Progenitor cell of endocrine pancreas (in vitro differentiated cells): ENCODE measurements at places on chromosomes 3 and 15. TPM values are rescaled to one million over a fixed set of nuclear protein-coding genes. Genes with fewer than 3 reads are reported as not detected.

- DNase-seq: no peak
Observed at GRCh38 chr3:46477145-46477544, 12.4 kb upstream of the LTF start.

DNA sequence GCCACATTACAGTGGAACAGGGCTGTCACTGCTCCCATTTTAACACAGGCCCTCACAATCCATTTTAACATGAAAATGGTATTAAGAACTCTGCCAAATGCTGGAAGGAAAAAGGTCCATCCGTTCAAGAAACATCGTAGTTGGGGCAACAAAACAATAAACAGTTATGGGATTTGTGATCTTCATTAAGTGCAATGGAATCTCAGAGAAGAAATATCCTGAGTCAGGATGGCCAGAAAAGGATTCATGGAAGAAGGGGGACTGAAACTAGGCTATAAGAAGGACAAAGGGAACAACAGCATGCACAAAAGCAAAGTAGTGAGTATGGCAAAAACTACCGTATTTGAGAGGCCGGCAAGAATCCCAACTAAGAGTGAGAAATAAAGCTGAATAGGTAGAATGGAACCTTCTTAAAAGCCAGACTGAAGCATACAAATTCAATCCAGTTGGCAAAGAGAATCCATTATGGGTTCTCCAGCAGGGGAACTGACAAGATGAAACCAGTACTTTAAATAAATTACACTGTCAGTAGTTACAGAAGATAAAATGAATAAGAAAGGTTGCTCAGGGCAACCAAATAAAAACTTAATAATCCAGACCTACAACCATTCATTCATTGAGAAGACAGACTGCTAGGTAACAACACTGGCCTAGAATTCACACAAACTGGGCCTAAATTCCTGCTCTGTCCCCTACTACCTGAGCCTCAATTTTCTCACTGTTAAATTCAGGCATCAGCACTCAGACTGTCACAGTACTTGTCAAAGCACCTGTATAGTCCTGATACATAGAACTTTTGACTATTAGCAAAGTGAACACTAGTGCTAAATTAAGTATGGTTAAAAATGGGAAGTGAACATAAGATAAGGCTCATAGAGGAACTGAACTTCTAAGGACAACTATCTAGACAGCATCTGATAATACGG, 6.3 kb downstream of the TBL1XR1 start:
- DNase-seq: no peak

DNA sequence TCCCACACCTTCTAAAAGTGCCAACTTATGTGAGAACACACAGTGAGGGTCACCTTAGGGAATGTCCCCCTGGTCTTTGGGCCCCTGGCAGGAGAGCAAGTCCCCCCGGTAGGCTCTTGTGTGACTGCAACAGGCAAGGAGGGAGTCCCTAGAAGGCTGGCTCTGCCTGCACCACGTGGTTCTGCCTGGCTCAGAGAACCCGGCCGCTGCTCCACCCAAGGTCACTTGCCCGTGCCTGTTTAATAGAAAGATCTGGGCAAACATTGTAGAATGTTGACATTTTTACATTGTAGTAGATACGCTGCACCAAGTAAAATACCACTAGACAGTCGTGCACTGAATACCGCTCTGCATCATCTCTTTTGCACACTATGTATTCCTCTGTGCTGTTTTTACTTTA, 21.9 kb downstream of the GABRA5 start:
- DNase-seq: no peak

LINS1 gene
- total RNA-seq: 17.7 and 19.8 TPM in 2 replicates

RAB7A gene
- 130 and 141 TPM in 2 replicates for total RNA-seq

ZDHHC23 gene
- 15.4 and 16.5 TPM in 2 replicates for total RNA-seq

DNA sequence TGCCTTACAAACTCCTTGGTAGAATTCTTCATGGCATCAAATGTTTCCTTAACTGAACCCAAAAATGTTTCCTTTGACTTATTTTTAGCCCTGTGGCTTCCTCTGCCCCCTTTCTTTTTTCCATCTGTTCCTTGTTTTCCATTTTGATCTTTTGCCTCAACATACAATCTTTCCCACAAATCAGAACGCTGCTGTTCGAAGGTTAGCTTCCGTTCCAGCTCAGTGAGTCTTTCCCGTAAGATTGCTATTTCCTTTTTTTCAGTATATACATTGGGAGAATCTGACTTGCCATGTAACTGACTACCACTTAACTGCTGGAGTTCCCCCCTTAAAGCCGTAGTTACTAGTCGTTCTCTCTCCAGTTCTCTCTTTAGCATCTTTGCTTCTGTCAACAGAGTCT, 41.2 kb downstream of the PIGB start:
- no peak for DNase-seq

- DNase-seq: no peak
Observed at GRCh38 chr3:17874636-17875035, 132.2 kb upstream of the TBC1D5 start.

- no peak for DNase-seq
Observed at GRCh38 chr3:151227266-151227806, 24.3 kb upstream of the GPR171 start.

GRCh38 chr3:174010907-174011306, 613.4 kb downstream of the NLGN1 start:
- DNase-seq: no peak

PLEKHO2 gene
- 9.1 and 9.6 TPM in 2 replicates for total RNA-seq

THRB gene
- total RNA-seq: 19.7 and 28.4 TPM in 2 replicates

GRCh38 chr3:143163562-143164100, 44.1 kb downstream of the CHST2 start:
- no peak for DNase-seq

GRCh38 chr15:50256188-50257041, 9.1 kb downstream of the HDC start:
- no peak for DNase-seq

DNA sequence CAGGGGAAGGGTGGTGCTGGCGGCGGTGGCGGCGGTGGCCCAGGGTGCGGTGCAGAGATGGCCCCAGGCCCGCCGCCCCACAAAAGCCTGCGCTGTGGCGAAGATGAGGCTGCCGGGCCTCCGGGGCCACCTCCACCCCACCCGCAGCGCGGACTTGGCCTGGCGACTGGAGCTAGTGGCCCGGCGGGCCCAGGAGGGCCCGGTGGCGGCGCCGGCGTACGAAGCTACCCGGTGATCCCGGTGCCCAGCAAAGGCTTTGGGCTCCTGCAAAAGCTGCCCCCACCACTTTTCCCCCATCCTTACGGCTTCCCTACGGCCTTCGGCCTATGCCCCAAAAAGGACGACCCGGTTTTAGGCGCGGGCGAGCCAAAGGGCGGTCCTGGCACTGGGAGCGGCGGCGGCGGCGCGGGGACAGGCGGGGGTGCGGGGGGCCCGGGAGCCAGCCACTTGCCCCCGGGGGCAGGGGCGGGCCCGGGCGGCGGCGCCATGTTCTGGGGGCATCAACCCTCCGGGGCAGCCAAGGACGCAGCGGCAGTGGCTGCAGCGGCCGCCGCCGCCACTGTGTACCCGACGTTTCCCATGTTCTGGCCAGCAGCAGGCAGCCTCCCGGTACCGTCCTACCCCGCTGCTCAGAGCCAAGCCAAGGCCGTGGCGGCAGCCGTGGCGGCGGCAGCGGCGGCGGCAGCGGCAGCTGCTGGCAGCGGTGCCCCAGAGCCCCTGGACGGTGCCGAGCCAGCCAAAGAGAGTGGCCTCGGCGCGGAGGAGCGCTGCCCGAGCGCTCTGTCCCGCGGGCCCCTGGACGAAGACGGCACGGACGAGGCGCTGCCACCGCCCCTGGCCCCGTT, 1.6 kb downstream of the SKOR1 start:
- no peak for DNase-seq

DNA sequence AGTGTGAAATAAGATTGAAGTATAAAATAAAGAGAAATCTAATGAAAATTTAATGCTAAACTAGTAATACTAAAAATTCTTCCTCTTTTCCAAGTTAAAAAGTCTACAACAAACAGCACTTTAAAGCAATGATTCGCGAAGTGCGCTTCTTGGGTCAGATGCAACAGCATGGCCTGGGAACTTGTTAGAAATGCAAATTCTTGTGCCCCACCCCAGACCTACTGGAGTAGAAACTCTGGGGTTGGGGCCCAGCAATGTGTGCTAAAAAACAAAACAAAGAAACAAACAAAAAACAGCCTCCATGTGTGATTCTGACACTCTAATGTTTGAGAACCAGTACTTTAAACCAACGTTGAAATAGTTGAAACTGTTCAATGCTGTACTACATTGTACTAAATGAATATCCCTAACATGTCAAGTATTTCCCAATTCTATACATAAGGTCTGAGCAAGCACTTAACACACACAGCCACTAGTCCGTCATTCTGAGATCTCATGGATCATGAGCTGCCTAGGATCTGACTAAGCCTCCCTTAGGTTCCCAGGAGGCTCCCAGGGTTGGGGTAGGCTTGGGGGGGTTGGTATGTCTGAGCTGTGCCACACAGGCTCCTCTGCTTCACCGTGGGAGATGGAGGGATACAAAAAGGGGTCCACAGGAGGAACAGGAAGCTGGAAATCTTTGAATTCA, 6.1 kb downstream of the RASGRP1 start:
- DNase-seq: no peak

KCNMB3 gene
- 3.4 and 4.4 TPM in 2 replicates for total RNA-seq

WWTR1 gene
- 15.0 and 18.1 TPM in 2 replicates for total RNA-seq

GRCh38 chr3:124451630-124452317, 278.5 kb upstream of the UMPS start:
- no peak for DNase-seq

GRK7 gene
- 0.14 TPM in 1 of 2 replicates, not detected in the other for total RNA-seq

- DNase-seq: no peak
Observed at GRCh38 chr3:155631323-155632019, 113.4 kb downstream of the PLCH1 start.

GRCh38 chr3:171622126-171622525, 161.9 kb upstream of the TNIK start:
- no peak for DNase-seq
